ENCODE measurements at places on chromosomes 5 and 9.

DNA sequence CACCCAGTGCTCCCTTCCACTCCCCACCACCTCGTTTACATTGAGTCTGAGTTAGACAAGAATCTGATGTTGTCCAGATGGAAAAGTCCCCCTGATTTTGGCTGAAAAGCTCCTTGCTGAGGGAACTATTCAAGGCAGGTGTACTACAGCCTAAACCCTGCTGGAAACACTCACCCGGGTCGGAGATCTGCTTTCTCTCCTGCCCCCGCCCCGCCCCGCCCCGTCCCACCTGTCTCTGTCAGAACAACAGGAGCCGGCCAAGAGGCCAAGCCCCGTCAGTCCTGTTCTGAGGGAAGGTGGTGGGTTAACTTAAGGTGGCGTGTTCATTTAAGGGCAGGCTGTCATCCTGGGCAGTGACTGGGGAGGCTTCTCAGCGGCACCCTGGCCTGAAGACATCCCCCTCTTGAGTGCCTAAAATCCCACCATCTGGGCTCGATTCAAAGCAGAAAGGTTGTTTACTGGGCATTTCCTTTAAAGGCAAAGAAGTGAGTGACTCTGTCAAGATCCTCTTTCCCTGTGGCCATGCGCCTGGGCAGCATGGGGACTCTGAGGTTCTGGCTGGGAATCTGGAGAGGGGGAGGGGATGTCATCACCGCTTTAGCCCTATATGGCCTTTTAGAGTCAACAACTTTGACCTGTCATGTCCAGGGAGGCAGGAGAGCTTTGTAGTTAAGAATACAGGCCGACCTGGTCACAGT, 71.1 kb upstream of the NEURL1B start:
- no peak for DNase-seq

GRCh38 chr5:150465927-150466326, 16.4 kb upstream of the RPS14 start:
- DNase-seq = peak; percentile 37

- DNase-seq = no peak
Observed at GRCh38 chr5:11672385-11673085, 231.7 kb downstream of the CTNND2 start.

- no peak for DNase-seq
Observed at GRCh38 chr5:134509308-134510040, 16.0 kb upstream of the JADE2 start.

DNA sequence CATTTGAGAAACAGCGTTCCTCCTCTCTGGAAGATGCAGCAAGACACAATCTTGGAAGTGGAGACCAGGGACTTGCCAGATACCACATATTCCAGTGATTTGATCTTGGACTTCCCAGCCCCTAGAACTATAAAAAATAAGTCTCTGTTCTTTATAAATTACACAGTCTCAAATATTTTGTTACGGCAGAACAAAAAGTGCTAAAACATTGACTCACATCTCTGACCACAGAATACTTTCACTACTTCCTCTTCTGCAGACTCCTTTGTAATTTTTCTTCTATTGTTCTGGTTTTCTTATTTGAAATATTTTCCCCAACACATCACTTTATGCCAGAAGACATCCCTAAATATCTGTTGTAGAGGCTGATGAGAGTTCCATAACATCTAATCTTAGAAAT, 706.1 kb upstream of the CDH18 start:
- no peak for DNase-seq

GRCh38 chr9:96719521-96719920, 58.4 kb downstream of the ZNF510 start:
- no peak for DNase-seq

GRCh38 chr5:53994148-53994547, 316.2 kb downstream of the ARL15 start:
- no peak for DNase-seq

- DNase-seq = peak; percentile 78
Observed at GRCh38 chr5:147208134-147208533, 26.7 kb upstream of the STK32A start.

GRCh38 chr5:157734436-157734835, 3.2 kb downstream of the THG1L start:
- no peak for DNase-seq

GRCh38 chr9:126499005-126499910, 114.5 kb upstream of the LMX1B start:
- no peak for DNase-seq

DNA sequence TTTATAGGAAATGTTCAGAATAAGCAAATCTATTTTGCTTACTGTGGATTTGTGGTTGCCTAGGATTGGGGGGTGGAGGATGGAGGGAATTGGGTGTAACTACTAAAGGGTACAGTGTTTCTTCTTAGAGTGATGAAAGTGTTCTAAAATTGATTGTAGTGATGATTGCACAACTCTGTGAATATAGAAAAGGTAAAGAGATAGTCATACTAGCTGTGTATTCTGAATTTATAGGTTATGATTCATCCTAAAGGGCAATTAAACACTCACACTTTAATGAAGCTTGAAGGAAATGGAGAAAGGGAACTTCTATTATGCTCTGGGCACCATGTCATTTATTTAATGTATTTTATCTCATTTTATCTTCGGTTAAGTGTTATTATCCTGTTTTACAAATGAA, 9.9 kb downstream of the TXNDC8 start:
- no peak for DNase-seq

GRCh38 chr5:58207076-58207475, 252.8 kb downstream of the PLK2 start:
- no peak for DNase-seq
